Liver (tissue), 10 donors: ENCODE measurements at places on chromosomes 2 and 18. TPM values are rescaled to one million over a fixed set of nuclear protein-coding genes. Genes with fewer than 3 reads are reported as not detected.

HOXD11 gene
- not detected for total RNA-seq

GALNT3 gene
- 2.2 TPM for total RNA-seq

CNTNAP5 gene
- not detected for total RNA-seq

MYOM1 gene
- total RNA-seq, result 10.1 TPM

SPATA3 gene
- total RNA-seq, result not detected

DNA sequence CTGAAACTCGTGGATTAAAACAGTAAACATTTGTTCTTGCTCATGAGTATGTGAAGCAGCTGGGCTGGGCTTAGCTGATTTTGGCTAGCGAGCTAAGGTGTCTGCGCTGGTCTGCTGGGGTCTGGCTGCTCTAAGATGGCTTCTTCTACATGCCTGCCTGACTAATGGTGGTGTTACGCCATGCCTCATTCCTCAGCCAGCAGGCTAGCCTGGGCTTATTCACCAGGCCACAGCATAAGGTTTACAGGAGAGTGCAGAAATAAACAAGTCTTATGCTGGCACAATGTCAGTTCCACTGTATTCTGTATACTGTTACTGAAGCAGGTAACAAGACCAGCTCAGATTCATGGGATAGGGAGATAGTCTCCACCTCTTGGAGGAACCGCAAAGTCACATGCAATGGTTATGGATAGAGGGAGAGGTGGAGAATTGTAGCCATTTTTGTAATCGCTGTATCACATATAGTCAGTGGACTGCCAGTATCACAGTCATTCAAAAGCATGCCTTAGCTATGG lies 80.0 kb downstream of the RHBDD1 start:
- H3K36me3 ChIP-seq, result no peaks in the 10 kb centered on the region
- H3K27ac ChIP-seq, result no peak overlapping the region
- no peaks in the 10 kb centered on the region for H3K27me3 ChIP-seq
- H3K4me1 ChIP-seq, result no peaks in the 10 kb centered on the region
- no peak for DNase-seq
- H3K4me3 ChIP-seq, result no peak overlapping the region

- no peaks in the 10 kb centered on the region for H3K36me3 ChIP-seq
- no peaks in the 10 kb centered on the region for H3K27me3 ChIP-seq
- peaks cover 5% of the 10 kb centered on the region for H3K4me1 ChIP-seq
- H3K27ac ChIP-seq, result no peak overlapping the region
- no peak for DNase-seq
Measured at GRCh38 chr2:234949762-234950434, 1.9 kb upstream of the SH3BP4 start.

GRCh38 chr2:195538937-195539336 lies 118.1 kb upstream of the SLC39A10 start:
- H3K36me3 ChIP-seq, result no peaks in the 10 kb centered on the region
- H3K4me3 ChIP-seq, result no peak overlapping the region
- no peak overlapping the region for H3K27ac ChIP-seq

DNA sequence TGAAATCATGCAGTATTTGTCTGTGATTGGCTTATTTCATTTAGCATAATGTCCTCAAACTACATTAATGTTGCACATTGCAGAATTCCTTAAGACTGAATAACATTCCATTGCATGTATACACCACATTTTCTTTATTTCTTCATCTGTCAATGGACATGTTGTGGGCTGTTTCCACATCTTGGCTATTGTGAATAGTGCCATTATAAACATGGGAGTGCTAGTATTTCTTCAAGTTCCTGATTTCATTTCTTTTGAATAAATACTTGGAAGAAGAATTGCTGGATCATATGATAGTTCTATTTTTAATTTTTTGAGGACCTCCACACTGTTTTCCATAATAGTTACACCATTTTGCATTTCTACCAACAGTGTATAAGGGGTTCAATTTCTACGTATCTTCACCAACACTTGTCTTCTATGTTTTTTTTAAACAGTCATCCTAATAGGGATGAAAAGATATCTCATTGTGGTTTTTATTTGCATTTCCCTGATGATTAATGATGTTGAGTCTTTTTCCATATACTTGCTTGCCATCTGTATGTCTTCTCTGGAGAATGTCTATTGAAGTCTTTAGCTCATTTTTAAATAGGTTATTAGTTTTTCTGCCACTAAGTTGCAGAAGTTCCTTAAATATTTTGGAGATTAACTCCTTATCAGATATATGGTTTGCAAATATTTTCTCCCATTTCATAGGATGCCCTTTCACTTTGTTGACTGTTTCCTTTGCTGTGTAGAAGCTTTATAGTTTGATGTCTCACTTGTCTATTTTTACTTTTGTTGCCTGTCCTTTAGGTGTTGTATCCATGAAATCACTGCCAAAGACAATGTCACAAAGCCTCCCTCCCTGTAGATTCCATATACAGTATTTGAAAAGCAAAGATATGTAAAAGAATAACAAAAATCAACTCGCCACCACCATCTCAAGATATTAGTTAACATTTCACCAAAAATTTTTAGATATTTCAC lies 14.6 kb downstream of the FBXO11 start:
- H3K27ac ChIP-seq, result no peak overlapping the region
- no peaks in the 10 kb centered on the region for H3K4me1 ChIP-seq
- H3K4me3 ChIP-seq, result no peak overlapping the region

GRCh38 chr18:80241919-80242777 lies 5.2 kb downstream of the PARD6G start:
- no peaks in the 10 kb centered on the region for H3K36me3 ChIP-seq
- peaks cover 2% of the 10 kb centered on the region for H3K4me1 ChIP-seq
- H3K27ac ChIP-seq, result no peak overlapping the region
- H3K27me3 ChIP-seq, result no peaks in the 10 kb centered on the region
- no peak for DNase-seq
- H3K4me3 ChIP-seq, result no peak overlapping the region

DNA sequence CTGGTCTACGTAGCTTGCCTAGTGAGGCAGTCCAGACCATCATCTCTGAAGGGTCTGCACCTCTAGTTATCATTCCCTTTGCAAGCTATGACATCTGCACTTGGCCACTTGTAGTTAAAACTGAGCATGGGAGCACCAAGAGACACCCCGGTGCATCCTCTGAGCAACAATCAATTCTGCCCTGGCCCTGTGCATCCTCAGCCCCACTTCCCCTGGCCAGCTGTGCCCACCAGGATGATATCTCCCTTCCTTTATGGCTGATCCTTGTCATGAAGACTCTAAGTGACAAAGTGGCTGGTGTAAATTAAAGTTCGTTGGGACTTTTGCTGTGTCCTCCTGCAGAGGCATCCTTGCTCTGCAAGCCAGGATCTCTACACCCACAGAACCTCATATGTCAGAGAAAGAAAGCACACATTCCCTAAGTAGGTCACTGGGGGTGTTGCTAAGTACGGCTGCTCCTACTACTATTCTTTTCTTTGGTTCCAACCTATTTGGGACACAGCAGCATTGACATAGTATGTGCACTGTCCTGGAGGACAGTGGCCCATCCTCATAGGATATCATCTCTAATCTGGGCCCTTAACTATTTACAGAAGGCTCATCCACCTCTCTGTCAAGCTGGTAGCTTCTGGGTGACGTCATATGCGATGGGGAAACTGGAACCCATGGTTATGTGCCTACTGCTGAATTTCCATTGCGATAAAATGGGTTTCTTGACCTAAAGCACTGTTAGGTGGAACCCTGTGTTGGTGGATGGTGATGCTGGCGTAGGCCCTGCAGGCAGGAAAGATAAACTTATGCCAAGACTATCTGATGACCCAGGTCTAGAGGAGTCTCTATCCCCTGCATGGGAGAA lies 384.3 kb upstream of the ID2 start:
- H3K4me3 ChIP-seq, result no peak overlapping the region
- no peaks in the 10 kb centered on the region for H3K36me3 ChIP-seq
- no peaks in the 10 kb centered on the region for H3K4me1 ChIP-seq
- H3K27ac ChIP-seq, result no peak overlapping the region
- DNase-seq, result no peak
- H3K27me3 ChIP-seq, result no peaks in the 10 kb centered on the region

DNA sequence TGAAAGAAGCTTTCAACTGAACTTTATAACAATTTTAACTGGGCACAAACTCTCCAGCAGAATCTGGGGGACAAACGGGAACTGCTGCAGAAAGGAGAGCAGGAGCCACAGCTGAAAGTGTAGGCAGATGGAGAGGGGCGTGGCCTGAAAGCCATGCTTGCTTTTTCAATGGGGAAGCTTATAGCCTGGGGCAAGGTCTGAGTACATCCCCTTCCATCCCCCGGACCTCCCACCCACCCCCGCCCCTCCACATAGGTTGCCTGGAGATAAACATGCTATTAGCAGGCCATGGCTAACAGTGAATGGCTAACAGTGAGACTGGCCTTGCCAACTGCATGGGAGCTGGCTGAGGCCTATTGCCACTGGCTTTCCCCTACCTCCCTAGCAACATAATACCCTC lies 317.9 kb upstream of the TANK start:
- no peak overlapping the region for H3K4me3 ChIP-seq
- H3K27ac ChIP-seq, result no peak overlapping the region
- H3K27me3 ChIP-seq, result no peaks in the 10 kb centered on the region
- H3K36me3 ChIP-seq, result no peaks in the 10 kb centered on the region
- DNase-seq, result no peak
- H3K4me1 ChIP-seq, result no peaks in the 10 kb centered on the region

GRCh38 chr2:120646994-120647393 lies 88.7 kb upstream of the GLI2 start:
- no peaks in the 10 kb centered on the region for H3K36me3 ChIP-seq
- no peak for DNase-seq
- H3K27ac ChIP-seq, result no peak overlapping the region

DNA sequence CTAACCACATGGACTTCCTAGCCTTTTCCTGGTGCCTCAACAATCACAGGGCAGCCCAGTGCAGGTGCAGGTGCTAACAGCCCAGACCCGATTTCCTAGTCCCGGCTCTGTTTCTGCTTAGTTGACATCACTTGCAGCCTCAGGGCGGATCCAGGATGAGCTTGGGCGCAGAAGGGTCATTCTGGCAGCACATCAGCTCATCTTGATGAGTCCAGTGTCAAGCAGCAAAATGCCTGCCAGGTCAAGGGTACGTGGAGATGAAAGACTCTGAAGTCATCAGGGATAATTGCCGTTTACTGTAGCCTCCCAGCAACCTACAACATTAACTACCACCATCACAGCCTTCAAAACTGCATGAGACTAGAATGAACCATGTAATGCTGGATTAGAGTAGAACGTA lies 39.4 kb upstream of the EFHD1 start:
- no peak for DNase-seq
- no peaks in the 10 kb centered on the region for H3K36me3 ChIP-seq
- H3K4me3 ChIP-seq, result no peak overlapping the region
- H3K4me1 ChIP-seq, result no peaks in the 10 kb centered on the region
- no peak overlapping the region for H3K27ac ChIP-seq
- no peaks in the 10 kb centered on the region for H3K27me3 ChIP-seq

DNA sequence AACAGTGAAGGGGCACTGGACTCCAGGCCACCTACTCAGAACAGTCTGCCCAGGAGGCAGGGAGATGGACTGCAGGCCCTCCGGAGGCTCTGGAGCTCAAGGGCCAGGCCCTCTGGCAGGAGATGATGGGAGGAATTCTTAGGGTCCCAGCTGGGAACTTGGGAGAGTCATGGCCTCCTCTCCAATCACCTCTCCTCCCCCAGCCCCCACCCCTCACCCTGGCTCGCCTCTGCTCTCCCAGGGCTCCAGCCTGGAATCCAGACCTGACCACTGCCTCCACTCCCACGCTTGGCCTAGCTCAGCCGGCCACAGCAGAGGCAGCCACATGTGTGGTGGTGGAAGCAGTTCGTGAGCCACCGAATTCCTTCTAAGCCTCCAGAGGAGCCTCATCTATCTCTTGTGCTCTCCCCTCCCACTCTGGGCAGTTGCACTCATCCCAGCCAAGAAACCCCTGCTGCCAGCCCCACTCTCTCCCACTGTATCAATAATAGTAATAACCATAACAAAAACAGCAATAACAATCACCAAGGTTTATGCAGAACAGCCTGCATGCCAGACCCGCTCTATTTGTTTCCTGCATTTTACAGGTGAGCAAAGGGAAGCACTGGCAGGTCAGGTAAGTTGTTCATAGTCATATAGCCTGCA lies 67.4 kb downstream of the TNS1 start:
- no peak for DNase-seq
- H3K27me3 ChIP-seq, result no peaks in the 10 kb centered on the region
- peak overlapping the region; percentile 95 for H3K27ac ChIP-seq
- H3K4me3 ChIP-seq, result no peak overlapping the region

DNA sequence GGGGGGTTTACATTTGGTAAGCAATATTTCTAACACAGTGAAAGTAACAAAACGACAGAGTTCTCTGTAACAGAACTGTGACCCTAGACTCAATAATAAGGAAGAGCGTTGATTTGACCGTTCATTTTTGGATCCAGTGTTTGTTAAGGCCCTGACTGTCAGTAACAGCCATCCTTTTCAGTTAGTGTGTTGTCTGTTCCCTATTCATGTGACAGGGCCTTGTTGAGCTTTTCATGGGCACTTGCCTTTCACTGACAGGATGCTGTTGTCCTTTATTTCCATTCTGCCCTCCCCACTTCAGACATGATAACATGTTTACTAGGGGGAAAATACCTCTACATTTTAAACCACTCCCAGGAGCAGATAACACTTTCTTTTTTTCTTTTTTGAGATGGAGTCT lies 45.8 kb downstream of the MAP4K4 start:
- peak overlapping the region; percentile 42 for H3K27ac ChIP-seq
- H3K36me3 ChIP-seq, result no peaks in the 10 kb centered on the region
- H3K4me1 ChIP-seq, result peaks cover 42% of the 10 kb centered on the region
- no peaks in the 10 kb centered on the region for H3K27me3 ChIP-seq
- no peak overlapping the region for H3K4me3 ChIP-seq
- DNase-seq, result no peak

- H3K4me3 ChIP-seq, result no peak overlapping the region
- no peaks in the 10 kb centered on the region for H3K27me3 ChIP-seq
- H3K27ac ChIP-seq, result no peak overlapping the region
- H3K36me3 ChIP-seq, result no peaks in the 10 kb centered on the region
- no peak for DNase-seq
Measured at GRCh38 chr2:114880046-114880445, 437.6 kb downstream of the DPP10 start.

GRCh38 chr2:106085181-106085940 lies 108.7 kb downstream of the UXS1 start:
- no peaks in the 10 kb centered on the region for H3K27me3 ChIP-seq
- no peak overlapping the region for H3K4me3 ChIP-seq
- H3K36me3 ChIP-seq, result no peaks in the 10 kb centered on the region
- DNase-seq, result no peak
- no peaks in the 10 kb centered on the region for H3K4me1 ChIP-seq
- H3K27ac ChIP-seq, result no peak overlapping the region

- no peak overlapping the region for H3K4me3 ChIP-seq
- peak overlapping the region; percentile 76 for H3K27ac ChIP-seq
- peaks cover 3% of the 10 kb centered on the region for H3K27me3 ChIP-seq
- DNase-seq, result no peak
- no peaks in the 10 kb centered on the region for H3K36me3 ChIP-seq
- H3K4me1 ChIP-seq, result no peaks in the 10 kb centered on the region
Measured at GRCh38 chr2:223052548-223053483, 826 bp downstream of the KCNE4 start.
